ENCODE measurements at places on chromosomes 7 and 10.

DNA sequence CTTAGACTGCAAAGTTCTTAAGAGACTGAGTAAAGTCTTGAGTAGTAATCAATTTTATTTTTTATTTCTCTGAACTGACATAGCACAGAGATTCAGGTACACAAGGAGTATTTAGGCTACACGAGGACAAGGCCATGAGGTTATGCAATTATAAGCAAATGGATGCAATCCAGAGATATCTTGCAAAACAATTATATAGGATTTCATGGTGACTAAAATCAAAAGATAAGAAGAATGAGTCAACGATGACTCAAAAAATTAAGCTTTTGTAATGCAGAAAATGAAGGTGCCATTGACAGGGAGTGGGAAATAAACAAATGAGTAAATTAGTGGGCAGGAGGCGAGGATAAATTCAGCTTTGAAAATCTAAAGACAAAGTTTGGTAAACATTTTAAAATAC lies 66.7 kb upstream of the MYO3A start:
- DNase-seq: no peak

DNA sequence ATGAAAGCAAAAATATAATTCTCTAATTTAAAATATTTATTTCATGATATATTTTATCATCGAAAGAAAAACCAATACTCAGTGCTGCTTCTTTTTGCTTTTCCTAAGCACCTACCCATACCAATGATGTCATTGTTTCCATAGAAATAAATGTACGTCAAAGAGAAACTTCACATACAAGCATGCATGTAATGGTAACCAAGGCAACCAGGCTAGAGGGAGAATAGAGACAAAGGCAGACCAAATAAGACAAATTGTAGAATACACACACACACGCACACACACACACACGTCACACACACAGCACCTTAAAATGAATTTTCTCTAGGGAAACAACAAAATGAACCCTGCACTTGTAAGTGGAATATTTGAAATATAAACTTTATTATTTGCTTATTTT lies 75.5 kb downstream of the MACC1 start:
- no peak for DNase-seq

GRCh38 chr7:2312267-2312929 lies 1.8 kb downstream of the SNX8 start:
- DNase-seq: no peak

DNA sequence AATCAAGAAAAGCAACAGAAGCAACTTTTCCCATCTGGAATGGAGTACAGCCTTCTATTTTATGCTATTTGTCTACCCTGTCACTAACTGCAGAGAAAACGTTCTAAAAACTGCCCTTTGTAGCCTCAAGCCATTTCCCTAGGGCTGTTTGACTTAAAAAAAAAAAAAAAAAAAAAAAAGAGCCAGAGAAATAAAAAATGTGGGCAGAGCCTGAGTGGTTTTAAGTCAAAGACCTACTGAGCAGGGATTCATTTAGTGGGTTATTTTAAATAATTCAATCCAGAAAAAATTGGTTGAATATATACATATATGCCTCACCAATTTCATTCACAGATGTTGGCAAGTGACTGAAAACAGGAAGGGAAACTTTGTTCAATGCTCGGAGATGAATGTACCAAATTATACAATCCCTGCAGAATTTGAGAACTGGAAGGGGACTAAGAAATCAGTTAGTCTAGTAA lies 75.2 kb downstream of the PPP1R3C start:
- no peak for DNase-seq

DNA sequence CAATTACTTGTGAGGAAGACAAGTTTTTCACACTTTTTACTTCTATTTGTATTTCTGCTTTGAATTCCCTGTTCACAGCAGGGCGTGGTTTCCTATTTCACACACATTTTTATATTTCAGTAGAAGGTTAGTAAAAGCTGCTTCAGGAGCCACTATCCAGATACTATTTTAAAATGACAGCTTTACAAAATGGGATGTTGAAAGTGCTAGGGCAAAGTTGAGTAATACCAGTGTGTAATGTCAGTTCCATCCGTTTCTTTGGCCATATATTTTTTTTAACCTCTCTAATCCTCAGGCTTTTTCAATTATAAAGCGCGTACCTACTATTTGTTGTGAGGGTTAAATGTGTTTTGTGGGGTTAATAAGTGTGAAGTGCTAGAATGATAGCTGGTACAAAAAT lies 276.6 kb downstream of the GPR158 start:
- DNase-seq: no peak

- DNase-seq: no peak
Measured at GRCh38 chr10:59517996-59518395, 155.6 kb upstream of the FAM13C start.

- DNase-seq: no peak
Measured at GRCh38 chr10:60367024-60367423, 22.7 kb downstream of the ANK3 start.

DNA sequence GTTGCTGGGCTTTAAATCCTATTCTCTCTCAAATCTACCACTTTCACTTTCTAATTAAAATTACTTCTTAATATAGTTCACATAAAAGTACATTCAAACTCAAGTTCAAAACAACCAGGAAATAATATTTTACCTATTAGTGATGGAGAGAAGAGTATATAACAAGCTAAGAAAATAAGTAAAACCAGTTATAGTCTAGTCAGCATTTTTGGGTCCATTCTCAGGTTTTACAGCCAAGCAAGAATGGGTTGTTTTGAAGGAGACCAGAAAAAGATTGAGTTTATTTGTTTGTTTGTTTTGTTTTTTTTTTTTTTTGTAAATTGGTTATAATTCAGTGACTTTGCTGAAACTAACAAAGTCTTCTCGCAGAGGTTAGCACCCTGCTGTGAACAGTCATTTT lies 106.3 kb upstream of the PTPRZ1 start:
- no peak for DNase-seq

- no peak for DNase-seq
Measured at GRCh38 chr10:32393911-32394310, 47.0 kb upstream of the EPC1 start.

DNA sequence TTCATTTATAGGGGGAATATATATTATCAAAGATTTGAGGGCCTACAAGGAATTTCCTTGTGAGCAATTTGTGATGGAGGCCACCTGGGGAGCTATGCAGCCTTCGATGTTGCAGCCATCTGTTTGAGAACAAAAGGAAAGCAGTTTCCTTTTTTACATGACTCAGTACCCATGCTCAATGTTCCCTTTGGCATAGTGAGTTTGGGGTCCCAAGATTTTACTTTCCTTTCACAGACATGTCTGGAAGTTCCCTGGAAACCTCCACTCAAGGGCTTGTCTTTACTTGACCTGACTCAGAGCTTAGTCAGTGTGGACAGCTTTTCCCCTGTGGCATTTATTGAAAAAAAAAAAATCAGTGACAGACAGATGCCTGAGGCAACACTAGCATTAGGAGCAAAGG lies 73.5 kb upstream of the VIPR2 start:
- DNase-seq: no peak

DNA sequence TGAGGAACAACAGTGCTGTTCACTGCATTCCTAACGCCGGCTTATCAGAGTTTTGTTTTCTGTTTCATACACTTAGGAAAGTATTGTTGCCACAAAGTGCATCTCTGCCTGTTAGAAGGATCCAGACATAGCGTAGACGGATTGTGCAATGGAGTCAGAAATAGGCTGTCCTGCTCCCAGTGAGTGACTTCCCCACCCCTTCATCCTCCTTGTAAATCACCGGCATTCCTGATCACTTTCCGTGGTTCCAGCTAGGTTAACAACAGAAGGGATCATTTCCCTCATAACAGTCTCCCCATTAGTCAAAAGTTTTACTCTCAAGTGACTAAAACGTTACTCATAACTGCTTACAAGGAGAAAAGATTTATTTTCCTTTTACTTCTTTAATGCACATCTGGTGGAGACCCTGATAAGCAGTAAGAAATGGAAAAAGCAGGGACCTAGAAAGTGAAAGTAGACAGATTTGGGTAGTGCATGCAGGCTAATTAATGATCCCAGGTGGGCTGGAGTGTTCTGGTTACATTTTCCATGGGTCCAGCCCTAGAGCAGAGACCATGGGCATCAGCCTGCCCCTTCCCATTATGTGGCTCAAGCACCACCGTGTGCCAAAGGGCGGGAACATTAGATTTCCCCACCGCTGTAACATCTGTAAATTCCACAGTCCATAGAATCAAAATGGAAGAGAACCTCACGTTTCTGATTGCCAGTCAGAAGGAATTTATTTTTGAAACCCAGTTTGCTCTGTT lies 395.1 kb upstream of the GALNT17 start:
- no peak for DNase-seq

DNA sequence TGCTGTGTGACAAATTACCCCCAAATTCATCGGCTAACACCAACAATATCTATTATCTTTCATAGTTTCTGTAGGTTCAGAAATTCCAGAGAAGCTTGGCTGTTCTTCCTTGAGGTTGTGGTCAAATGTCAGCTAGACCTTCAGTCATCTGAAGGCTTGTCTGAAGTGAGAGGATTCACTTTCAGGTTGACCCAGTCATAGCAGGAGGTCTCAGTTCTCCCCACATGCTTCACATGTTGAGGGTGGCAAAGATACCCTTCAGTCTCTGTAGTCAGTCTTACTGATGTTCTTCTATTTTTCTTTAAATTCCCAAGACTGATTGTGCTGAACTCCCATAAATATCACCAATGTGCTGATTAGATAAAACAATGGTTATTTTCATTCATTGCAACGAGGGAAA lies 1692.0 kb downstream of the REEP3 start:
- no peak for DNase-seq

- no peak for DNase-seq
Measured at GRCh38 chr10:114683593-114683992, 25.5 kb upstream of the ABLIM1 start.

- DNase-seq: no peak
Measured at GRCh38 chr10:44863344-44864047, 47.6 kb upstream of the TMEM72 start.

All from left lung (tissue), 14 donors.